ENCODE measurements at places on chromosomes 7 and 10.

DNA sequence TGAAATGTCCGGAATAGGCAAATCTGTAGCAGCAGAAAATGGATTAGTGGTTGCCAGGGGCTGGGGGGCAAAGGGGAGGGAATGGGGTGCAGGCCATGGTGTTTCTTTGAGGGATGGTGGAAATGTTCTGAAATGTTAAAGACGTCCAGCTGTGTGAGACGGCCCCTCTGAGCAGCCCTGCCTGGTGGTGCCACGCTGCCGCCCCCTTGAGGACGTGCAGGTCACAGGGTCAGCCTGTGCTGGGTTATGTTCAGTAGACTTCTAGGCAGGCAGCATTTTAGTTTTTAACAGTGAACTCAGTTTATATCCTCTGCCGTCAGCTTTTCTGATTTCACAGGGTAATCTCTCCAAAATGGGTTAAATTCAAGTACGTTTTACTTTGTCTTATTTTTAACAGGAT is 9.4 kb downstream of the NUB1 start:
- DNase-seq, result peak; percentile 17

DNA sequence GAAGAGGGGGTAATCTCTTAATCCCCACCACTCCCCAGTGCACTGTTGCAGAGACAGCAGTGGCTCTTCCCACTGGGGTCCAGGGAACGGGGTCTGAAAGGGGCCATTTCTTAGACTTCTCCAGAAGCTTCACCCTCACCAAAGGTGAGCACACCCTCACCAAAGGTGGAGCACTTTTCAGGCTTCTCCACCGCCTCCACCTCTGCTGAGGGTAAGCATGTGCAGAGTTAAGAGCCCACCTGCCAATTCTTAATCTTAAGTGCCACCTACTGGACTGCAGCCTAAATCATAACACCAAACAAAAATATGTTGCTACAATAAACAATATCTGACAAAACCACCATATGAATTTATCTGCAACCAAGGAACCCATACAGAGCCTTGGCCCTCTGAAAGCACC is 27.0 kb downstream of the SNX13 start:
- no peak for DNase-seq

GRCh38 chr7:94509887-94510581 is 425 bp downstream of the CASD1 start:
- peak; percentile 62 for DNase-seq

- DNase-seq, result no peak
Measured at GRCh38 chr7:83849131-83849530, 200.2 kb upstream of the SEMA3E start.

- DNase-seq, result no peak
Measured at GRCh38 chr7:77811516-77812289, 13.1 kb downstream of the PHTF2 start.

DNA sequence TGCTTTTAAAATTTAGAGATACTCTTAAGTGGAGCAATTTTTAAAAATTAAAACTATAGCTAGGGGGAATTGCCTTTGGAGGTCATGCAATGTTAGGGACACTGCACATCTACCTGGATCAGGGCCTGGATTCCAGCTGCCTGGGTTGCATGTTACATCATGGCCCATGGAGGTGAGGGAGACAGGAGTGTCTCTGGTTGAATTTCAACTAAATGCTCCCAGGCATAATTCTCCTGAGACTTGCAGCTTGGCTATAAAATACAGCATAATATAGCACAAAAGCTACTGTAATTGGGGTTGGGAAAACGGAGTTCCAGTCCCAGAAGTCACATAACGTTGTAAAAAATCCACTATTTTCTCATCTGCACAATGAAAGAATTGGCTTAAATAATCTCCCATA is 782.5 kb downstream of the LRMDA start:
- no peak for DNase-seq

DNA sequence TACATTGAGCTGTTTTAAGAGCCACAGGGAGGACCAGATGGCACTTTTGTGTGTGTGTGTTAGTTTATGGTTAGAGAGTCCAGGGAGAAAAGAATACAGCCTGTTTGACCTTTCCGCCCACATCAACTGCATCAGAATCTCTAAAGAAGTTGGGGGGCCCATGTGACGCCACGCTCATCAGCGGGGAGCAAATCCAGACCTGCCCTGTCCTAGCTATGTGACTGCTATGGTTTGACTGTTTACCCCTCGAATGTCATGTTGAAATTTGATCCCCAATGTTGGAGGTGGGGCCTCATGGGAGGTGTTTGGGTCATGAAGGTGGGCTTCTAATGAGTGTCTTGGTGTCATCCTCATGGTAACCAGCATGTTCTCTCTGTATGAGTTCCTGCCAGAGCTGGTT is 128.0 kb downstream of the ADRA2A start:
- no peak for DNase-seq

DNA sequence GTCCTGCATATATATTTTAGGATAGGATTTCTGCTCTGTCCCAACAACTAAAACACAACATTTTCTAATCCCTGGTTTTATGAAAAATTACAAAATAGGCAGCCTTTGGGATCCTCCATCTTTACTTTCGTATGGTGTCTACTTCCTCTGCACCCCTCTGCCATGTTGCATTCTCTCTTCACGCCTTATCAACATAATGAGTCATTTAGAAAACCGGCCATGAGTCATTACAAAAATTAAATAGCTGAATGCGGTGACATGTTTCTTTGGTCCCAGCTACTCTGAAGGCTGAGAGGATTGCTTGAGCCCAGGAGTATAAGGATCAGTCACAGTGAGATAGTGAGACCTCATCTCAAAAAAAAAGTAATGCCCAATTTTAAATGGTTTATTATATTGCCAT is 148.1 kb upstream of the CELF2 start:
- DNase-seq, result no peak

GRCh38 chr10:66514666-66515065 is 411.2 kb upstream of the LRRTM3 start:
- DNase-seq, result no peak

DNA sequence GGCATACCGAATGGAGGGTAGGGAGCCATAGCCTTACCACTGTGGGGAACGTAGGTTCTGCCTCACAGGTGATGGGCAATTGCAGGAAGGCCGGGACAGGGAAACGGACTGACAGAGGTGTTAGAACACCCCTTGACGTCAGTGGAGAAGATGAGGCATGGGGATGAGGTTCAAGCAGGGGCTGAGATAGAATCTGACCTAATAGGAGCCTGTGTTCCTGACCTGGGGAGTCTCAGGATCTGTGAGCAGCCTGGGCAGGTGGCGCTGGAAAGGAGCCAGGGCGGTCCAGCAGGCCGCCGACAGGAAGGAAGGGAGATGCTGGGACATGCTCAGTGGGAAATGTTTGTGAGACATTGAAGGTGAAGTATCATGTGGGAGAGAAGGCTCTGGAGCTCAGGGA is 109.4 kb downstream of the WDFY4 start:
- DNase-seq, result no peak

- no peak for DNase-seq
Measured at GRCh38 chr7:37531225-37531624, 82.6 kb upstream of the ELMO1 start.

GRCh38 chr7:158648168-158648567 is 56.4 kb downstream of the NCAPG2 start:
- no peak for DNase-seq

Measured in neural crest cell (in vitro differentiated cells).